ENCODE measurements at places on chromosomes 7 and 10. TPM values are rescaled to one million over a fixed set of nuclear protein-coding genes. Genes with fewer than 3 reads are reported as not detected.

AZGP1 gene
- total RNA-seq: not detected

BEND7 gene
- total RNA-seq: not detected

GNG11 gene
- total RNA-seq: not detected

ASIC3 gene
- total RNA-seq: 3.9 TPM

MUC3A gene
- total RNA-seq: not detected

ERVW-1 gene
- total RNA-seq: not detected

GNAI1 gene
- total RNA-seq: not detected

PRRT4 gene
- not detected for total RNA-seq

C7orf33 gene
- total RNA-seq: not detected

FAM241B gene
- 2.9 TPM for total RNA-seq

ACSM6 gene
- not detected for total RNA-seq

ADO gene
- 25.9 TPM for total RNA-seq

SPAM1 gene
- total RNA-seq: not detected

ARL3 gene
- 9.7 TPM for total RNA-seq

ZNF853 gene
- 0.63 TPM for total RNA-seq

STK32C gene
- total RNA-seq: 15.9 TPM

CASTOR2 gene
- total RNA-seq: 5.7 TPM

LIPA gene
- 28.5 TPM for total RNA-seq

MSMB gene
- total RNA-seq: not detected

TAS2R41 gene
- total RNA-seq: not detected

SPAG6 gene
- total RNA-seq: 3.7 TPM

VWC2 gene
- total RNA-seq: not detected

LRRC18 gene
- total RNA-seq: not detected

ADIRF gene
- not detected for total RNA-seq

AEBP1 gene
- 6.6 TPM for total RNA-seq

ZNF365 gene
- total RNA-seq: not detected

PTPN20 gene
- total RNA-seq: 0.07 TPM

IDI2 gene
- total RNA-seq: not detected

All from activated CD8-positive, alpha-beta memory T cell treated with anti-CD3 and anti-CD28 coated beads, Interleukin-2, amount 10 ng/mL, durations not matched to agents 7 days and 5 days (primary cell).